Astrocyte of the cerebellum (primary cell): ENCODE measurements at places on chromosomes 11 and 22.

GRCh38 chr11:134401825-134402809 is 9.9 kb downstream of the B3GAT1 start:
- no peak for DNase-seq

GRCh38 chr22:49953027-49953679 is 7.4 kb upstream of the PIM3 start:
- DNase-seq = no peak

DNA sequence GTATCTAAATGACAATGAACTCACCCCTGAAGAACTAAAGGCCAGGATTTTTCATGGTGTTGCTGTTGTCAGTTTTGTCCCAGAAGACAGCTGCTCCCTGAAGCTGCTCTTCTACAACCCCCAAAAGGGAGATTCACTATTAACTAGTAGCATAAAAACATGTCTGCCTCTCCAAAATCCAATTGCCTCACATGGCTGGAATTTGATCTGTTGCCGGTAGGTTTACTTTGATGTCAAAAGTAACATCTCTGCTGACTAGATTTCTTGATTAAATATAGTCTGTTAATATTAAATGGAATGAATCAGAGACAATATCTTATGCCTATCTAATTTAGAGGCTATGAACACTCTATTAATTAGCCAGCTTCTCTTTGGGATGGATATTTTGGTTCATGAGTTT is 425.4 kb downstream of the ETS1 start:
- DNase-seq = no peak

DNA sequence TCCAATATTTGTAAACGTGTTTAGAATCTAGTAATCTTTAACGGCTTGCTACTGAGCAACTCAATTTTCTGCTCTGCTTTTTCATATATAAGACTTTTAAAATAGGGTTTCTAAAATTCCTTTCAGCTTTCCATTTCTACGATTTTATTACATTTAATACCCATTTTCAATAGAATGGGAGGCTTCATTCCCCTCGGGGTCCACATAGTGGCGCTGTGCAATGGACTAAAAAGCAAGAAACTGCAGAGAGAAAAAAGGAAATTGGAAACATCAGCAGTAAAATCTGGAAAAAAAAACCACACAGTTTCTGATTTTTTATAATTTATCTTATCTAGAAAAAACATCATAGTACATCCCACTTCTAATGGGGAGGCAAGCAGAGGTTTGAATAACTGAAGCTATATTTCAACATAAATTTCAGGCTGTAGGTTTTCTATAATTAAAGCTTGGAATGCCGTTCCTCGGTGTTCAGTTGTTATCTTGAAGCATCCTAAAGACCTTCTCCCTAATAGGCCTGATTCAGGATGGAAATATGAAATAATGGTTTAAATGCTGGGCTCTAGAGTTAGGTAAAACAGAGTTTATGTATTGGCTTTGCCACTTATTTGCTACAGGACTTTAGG is 18.7 kb upstream of the JHY start:
- DNase-seq = peak; percentile 36

DNA sequence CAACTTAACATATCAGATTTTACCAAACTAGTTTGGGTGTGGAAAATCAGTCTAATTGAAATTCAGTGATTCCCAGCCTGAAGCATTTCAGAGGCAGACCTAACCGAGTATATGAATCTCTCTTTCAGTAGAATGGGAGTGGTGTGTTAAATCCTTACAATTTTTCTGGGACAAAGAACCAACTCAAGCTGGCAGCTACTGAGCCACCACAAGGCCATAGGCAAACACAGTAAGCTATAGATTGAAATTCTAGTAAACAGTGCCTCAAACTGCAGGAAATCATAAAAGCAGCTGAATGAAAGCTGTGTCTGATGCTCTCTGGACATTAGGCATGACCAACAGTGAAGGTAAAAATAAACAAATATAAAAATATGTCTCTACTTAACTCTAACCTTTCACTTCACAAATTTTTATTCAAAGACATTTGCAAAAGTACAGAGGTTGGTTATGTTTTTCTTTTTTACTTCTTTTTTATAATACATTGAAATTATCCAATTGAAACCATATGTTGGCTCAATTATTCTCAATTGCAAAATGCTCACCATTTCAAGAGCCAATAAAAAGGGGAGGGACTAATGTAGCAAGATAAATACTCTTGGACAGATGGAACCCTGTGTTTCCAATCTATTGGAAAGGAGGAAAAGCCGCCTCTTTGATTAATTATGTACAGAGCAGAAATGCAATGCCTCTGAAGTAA is 35.8 kb upstream of the FIBIN start:
- no peak for DNase-seq

- DNase-seq = no peak
These were observed 744 bp downstream of the PACSIN3 start for GRCh38 chr11:47185305-47186075.

- no peak for DNase-seq
These were observed 926 bp downstream of the PRR5L start for GRCh38 chr11:36296884-36297543.

GRCh38 chr22:41642331-41643110 is 21.4 kb downstream of the XRCC6 start:
- no peak for DNase-seq

- no peak for DNase-seq
These were observed 2.0 kb downstream of the PRDM10 start for GRCh38 chr11:130000552-130001176.

DNA sequence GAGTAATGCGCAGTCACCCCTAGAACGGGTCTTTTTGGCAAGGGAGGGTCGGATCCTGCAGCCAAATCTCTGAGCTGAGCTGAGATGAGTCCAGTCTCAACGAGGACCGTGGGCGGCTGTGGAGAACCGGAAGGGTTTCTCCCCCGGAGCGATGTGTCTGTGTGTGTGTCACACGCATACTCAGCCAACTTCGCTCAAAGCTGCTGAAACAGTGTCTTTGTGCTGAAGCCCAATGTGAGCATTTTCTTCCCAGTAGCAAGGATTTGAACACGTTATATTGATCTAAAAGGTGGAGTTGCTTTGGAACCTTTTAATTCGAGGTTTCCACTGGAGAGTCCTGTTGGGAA is 1.4 kb upstream of the CELSR1 start:
- DNase-seq = no peak

DNA sequence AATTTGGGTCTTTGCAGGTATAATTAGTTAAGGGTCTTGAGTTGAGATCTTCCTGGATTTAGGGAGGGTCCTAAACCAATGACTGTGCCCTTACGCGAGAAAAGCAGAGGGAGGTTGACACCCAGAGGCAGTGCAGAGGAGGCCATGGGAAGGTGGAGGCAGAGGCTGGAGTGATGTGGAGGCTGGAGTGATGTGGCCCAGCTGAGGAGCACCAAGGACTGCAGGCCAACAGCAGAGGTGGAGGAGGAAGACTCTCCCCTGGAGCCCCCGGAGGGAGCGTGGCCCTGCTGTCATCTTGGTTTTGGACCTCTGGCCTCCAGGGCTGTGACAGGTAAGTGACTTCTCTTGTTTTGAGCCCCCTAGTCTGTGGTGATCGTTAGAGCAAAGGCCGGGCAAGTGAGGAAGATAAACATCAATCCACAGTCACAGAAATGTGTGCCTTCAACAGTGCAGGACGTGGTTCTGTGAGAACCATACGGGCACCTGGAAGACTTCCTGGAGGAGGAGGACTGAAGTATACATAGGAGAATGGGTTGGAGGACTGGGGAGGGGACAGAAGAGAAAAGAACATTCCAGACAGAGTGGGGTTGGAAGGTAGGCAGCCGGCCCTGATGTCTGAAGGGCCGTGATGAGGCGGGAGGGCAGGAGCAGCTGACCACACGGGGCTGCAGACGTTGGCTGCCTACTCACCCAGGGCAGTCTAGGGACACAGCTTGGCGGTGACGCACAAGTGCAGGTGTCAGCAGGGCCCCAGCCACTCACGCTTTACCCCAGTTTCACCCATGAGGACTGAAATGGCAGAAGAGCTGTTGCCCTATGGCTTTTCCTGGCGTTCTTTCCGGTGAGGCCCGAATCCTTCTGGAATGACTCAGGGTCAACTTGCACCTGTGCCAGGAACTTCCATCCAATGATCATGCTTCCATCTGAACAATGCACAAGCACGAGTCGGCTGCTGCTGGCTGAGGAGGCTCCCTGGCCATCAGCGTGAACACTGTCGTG is 270.2 kb downstream of the CTTN start:
- DNase-seq = peak; percentile 8

DNA sequence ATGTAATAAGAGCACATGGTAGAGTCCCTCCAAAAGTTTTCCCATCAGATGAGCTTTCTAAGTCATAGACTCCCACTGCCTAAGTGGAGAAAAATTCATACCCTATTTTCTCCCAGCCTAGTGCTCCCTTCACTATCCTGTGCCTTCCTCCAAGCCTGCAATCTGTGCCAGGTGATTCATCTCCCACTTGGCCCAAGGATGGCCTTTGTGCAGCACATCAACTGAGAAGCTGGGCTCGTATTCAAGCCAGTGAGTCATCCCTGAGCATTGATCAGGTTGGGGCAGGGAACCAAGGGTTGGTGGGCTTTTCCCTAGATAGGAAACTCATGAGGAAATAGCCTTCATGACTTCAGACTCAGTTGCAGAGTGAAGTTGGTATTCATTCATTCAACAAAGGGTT is 64.6 kb downstream of the PANX1 start:
- peak; percentile 81 for DNase-seq

- no peak for DNase-seq
These were observed 7.3 kb downstream of the CD6 start for GRCh38 chr11:60978546-60979380.

- DNase-seq = no peak
These were observed at the start of gene TMEM45B for GRCh38 chr11:129815596-129816461. Gene TMEM45B (plus strand): TSS chr11:129815848. CDS start chr11:129852483, 36,635 bp downstream.

GRCh38 chr11:122852074-122852795 is 13.9 kb downstream of the CRTAM start:
- no peak for DNase-seq

DNA sequence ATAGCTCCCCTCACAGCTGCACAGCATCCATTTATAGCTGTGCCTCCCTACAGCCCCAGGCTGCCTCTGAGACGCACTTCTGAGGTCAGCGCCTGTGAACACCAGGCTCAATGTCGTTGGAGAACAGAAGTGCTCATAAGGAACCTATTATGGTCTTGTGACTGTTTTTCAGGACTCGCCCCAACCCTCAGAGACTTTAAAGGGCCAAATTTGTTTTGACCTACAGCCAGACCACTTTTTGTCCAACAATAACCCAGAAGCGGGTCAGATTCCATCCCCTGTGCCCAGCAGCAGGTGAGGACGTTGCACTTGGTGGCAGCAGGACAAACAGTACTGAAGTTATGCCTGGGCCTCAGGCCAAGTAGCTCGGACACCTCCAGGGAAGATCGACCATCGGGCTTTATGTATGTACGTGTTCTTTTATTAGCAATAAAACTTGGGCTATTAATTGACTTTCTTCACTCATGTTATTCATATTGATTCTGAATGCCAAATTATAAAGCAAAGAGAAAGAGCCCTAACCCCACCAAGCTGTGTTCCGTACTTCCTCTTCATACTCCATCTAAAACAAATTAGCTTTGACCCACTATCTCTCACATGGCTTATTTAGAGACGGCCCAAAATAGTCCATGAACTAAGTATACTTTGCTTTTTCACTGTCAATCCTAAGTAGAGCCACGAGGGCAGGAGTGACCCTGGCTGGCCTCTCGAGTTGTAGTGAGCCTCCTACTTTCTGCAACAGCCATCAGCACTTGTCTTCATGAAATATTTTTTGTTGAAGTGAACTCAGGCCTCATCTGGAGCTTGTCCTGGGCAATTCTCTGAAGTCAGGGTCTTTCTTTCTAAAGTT is 92.3 kb upstream of the PAX6 start:
- no peak for DNase-seq

DNA sequence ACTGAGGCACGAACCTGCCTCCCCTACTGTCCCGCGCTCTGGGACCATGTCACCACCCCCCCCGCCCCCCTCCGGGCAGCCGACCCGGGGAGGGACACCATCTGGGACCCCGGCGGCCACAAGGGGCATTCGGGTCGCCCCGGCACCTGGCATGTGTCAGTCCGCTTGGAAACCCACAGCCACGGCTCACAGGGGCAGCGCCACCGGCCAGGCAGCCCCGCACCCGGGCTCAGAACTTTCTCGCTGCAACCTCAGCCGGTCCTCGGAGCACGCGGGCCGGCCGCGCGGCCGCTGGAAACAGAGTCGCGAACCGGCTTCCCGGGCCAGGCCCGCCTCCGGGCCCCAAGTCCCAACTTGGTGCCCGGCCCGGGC is 159.9 kb upstream of the GRK3 start:
- no peak for DNase-seq
